ENCODE measurements at places on chromosomes 5 and 9.

- DNase-seq: no peak
Observed at GRCh38 chr5:149712439-149713147, 17.5 kb upstream of the PPARGC1B start.

- no peak for DNase-seq
Observed at GRCh38 chr9:2126331-2126803, 111.2 kb downstream of the SMARCA2 start.

DNA sequence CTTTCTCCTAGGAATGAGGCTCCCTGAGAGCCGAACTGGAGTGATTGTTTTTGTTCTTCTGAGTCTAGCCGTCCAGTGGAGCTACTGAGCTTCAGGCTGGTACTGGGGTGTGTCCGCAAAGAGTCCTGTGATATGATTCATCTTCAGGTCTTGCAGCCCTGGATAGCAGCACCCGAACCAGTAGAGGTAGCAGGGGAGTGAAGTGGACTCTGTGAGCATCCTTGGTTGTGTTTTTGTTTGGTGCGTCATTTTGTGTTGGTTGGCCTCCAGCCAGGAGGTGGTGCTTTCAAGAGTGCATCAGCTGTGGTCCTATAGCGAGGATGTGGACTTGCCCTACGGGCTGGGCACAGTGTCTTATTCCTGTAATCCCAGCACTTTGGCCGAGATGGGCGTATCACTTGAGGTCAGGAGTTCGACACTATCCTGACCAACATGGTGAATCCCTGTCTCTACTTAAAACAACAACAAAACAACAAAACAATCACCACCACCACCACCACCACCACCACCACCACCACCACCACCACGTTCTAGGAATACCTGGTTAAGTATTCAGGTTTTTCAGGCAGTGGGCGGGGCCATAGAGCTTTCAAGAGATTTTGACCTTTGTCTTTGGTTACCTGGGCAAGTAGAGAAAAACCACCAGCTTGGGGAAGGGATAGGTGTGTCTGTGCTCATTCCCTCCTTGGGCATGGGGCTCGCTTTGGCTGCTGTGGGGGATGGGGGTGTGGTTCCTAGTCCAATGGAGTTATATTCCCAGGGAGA is 154.0 kb downstream of the WDR70 start:
- DNase-seq: no peak

GRCh38 chr5:180988016-180988415 is 630 bp upstream of the BTNL3 start:
- no peak for DNase-seq

- no peak for DNase-seq
Observed at GRCh38 chr9:105392531-105392930, 55.3 kb upstream of the FSD1L start.

DNA sequence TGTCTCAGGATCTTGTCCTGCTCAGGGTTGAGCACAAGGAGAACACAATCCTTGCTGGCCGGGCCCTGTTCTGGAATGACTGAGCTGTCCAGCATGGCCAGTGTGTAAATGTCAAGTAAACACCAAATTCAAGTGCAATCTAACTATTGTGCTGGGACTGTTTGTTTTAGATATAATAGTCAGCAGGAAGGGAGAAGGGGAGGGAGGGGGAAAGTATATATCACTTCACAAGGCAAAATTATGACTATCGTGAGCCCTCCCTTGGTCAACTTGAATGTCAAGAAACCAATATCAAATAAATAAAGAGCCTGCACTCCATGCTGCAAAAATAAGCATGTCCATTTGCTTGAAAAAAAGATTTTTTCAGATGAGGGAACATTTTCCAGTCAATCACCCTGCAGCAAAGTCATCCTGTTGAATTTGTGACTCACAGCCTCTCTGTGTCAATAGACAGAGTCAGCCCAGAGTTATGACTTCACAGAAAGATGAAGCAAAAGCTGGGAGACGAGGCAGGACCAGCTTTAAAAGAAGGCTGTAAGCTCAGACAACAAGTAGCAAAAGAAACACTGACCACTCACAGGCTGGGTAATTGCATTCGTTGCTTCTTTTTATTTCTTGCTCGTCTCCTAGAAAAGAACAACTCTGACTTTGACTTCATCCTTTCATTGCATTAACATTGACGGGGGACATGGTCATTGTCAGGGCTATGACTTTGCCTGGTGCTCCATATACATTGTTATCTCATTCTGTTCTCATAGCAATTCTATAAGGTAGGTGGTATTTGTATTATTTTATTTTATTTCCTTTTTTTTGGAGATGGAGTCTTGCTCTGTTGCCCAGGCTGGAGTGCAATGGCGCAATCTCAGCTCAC is 15.3 kb upstream of the KLF4 start:
- no peak for DNase-seq

GRCh38 chr9:128714586-128715435 is 9.1 kb downstream of the ZDHHC12 start:
- DNase-seq: no peak

- peak; percentile 74 for DNase-seq
Observed at GRCh38 chr5:39772307-39772706, 347.5 kb upstream of the DAB2 start.

DNA sequence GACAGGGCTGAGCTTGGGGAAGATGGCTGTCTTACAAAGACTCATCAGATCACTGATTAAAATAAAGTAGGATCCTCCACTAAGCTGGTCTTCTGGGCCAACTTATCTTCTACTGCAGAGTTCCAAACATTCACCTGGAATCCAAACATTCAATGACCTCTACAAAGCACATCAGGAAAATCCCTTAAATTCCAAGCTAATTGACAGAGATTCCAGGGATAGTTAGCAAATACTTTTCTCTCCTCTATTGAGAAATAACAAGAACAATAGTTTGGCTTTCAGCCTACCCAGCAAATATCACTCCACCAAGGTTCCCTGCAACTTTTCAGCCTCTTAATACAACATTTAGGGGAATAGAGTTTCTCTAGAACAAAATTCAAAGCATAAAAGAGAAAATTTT is 140.6 kb upstream of the LIFR start:
- no peak for DNase-seq

GRCh38 chr9:113990570-113990907 is 87.6 kb downstream of the AMBP start:
- DNase-seq: no peak

- DNase-seq: peak; percentile 89
Observed at GRCh38 chr5:174323878-174324281, 278.4 kb downstream of the NSG2 start.
